ENCODE measurements at places on chromosomes 1 and 21.
A peak's percentile ranks its signal among the peaks of the same experiment; 100 is the strongest.

DNA sequence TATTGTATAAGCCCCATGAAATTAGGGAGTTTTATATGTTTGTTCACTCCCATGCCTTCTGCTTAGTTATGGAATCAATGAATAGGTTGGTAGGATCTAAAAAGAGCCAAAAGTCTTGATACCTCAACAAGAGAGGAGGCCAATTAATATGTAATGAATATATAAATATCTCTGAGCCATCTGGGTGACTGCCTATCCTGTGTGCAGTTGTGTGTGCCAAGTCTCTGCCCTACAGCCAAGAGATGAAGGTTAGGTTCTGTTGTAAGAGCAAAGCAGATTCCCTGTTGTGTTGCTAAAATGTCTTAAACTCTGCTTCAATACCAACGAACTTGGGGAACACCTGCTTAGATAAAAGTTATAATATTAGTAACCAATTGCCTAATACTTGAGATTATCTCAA lies 61.8 kb upstream of the GORAB start:
- no peak for DNase-seq

GRCh38 chr1:89460325-89460724 lies 64.3 kb upstream of the LRRC8B start:
- no peak for DNase-seq

- no peak for DNase-seq
These were observed 47.6 kb upstream of the GJA5 start for GRCh38 chr1:147808025-147808424.

DNA sequence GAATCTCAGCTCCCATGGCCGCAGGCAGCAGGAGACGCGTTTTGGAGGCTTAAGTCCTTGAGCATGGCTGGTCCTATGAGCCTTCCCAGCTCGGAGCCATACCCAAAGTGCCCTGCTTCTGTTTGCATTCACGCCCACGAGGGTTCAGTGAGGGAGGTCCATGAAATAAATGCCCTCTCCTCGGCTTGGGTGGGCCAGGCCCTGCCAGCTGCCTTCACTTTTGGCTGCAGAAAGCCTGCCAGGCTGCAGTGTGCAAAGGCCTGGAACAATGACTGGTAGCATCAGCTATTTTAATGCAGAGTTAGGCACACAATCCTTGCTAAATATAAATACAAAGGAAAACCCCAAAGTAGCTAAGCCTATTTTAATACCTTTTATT lies 49.4 kb downstream of the H3-3A start:
- no peak for DNase-seq

- peak; percentile 74 for DNase-seq
These were observed at the start of gene OSCP1 for GRCh38 chr1:36450270-36450918. OSCP1 (minus strand) TSS chr1:36450451; CDS start chr1:36450369, 82 bp downstream.

DNA sequence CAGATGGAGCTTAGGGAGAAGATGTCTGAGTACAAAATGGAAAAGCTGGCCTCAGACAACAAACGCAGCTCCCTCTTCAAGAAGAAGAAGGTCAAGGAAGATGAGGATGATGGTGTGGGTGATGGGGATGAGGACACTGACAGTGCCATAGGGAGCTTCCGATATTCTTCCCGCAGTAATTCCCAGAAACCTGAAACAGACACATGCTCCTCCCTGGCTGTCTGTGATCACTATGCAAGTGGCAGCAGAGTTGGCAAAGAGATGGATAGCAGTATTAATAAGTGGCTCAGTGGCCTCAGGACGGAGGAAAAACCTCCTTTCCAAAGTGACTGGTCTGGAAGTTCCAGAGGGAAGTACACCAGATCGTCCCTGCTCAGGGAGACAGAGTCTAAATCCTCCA lies 33.8 kb downstream of the STYXL2 start:
- DNase-seq = no peak

DNA sequence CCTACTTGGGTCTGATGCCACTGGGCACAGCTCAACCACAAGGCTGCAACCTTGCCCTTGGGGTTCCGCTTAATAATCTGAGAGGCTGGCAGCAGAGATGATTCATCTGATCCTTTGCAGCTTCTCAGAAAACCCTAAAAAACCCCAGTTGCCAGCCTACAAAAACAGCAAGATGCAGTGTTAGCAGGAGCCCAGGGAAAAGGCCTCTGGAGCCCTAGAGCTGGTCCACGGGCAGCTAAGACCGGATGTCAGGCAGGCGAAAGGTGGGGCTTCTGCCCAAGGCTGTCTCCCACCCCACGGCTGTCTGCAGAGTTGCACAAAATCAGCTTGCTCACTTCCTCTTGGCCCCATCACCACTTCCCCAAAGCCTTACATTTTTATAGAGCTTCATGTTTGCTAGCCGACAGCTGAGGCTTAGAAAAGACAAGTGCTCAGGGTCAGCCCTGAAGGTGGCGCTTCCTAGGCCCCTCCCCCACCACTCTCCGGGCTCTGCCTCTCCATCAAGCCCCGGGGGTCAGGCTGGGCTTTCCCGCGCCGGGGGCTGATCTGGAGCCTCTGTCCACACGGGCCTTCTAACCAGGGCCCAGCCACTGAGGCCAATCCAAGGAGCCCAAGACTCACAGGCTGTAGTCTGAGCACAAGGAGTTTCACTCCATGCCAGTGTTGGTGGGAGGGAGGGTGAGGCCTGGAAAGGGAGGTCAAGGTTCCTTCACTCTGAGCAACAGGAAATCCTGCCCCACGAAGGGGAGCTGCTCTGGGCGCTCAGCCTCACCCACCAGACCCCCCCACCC lies 4.2 kb upstream of the ADORA3 start:
- DNase-seq = peak; percentile 67

Measured in activated effector memory CD4-positive, alpha-beta T cell treated with Interleukin-2 at 50 U/mL for 16 hours (primary cell).